Germinal center (tissue), 1 donor: ENCODE measurements at places on chromosomes 16 and 17.

- no peak for DNase-seq
Observed at GRCh38 chr17:77862890-77863813, 95.4 kb upstream of the TNRC6C start.

DNA sequence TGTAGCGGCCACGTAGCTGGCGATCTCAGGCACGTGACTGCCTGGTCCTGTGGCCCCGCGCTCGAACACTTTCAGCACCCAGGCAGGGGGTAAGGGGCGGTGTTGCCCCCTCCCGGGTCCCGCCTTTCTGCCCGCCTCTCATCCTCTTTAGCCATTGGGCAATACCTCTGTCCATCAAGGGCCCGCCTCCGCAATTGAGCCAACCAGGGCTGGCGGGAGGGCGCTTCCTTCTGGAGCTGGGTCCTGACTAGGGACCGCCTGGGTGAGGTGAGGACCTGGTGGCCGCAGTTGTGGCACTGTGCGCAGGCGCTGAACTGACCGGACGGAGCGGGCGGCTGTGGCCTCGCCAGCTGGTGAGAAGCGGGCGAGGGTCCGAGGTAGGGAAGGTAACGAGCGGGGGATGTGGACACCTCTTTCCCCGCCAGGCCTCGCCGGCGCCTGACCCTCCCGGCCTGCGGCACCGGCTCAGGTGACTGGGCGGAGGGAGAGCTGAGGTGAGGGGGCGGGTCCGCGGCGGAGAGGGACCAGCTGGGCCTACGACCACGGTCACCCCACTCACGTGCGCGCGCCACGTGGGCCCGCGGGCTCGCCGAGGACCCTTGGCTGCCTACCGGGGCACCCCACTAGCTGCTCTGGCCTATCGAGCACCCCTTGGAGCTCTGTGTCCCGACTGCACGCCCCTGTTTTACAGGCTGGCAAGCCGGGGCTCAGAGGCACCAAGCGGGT is at the start of gene PDP2:
Gene PDP2 (plus strand): TSS at position 228 of the 726 bp plus-strand sequence. CDS start 3,770 bp downstream, outside the sequence.
- DNase-seq, result peak; percentile 94

DNA sequence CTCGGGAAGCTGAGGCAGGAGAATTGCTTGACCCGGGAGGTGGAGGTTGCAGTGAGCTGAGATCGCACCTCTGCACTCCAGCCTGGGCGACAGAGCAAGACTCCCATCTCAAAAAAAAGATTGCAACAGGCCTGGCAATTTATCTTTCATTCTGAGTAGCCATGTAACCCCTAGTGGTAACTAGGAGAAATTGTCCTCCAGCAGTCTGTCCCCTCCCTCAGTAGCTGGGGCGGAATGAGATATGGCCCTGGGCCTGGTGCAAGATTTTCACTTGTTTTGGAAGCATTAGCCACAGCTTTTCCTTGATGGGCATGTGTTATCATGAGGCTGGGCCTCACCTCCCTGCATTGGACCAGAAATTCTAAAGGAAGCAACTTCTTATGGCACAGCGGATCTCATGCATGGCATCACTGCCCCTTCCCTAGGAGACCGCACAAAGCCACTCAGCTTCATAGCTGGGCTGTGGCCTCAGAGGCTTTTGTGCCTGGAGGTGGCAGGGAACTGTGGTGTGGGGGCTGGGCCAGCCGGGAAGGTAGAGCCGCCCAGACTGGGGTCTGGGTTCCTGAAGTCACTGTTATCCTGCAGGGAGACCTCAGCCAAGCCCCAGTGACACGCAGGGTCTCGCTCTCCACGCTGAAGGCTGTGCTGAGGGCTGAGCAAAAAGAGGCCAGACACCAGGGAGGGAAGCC is 13.4 kb downstream of the NATD1 start:
- DNase-seq, result peak; percentile 59

DNA sequence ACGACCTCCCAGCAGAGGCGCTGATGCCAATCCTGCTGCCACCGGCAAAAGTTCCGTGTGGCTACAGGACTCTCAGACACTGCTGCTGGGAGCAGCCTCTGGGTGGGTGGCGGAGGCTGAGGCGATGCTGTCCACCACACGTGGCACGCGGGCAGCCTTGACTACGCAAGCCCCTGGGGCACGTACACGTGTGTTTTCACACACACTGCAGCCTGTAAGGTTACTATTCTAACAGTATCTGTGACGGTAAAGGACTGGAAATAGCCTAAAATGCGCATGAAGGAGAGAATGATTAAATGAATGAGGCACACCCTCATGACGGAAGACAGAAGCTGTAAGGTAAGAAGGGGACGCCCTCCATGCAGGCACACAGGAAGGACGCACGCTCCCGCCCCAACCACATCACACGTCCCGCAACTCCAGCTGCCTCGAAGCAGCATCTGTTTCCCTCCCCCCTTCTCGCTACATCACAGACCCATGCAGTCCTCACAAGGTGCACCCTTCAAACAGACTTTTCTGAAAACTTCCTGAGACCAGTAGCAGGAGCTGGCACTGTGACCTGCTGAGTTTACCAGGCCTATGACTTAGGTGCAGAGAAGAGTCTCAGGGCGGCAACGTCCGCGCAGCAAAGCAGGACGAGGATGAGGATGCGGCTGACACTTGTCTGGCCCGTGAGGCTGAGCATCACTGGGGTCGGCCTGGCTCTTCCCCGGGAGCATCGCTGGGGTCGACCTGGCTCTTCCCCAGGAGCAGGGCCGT is 28.7 kb upstream of the FASN start:
- DNase-seq, result no peak

- DNase-seq, result peak; percentile 58
Observed at GRCh38 chr16:11094857-11095565, 150.6 kb downstream of the CLEC16A start.

- DNase-seq, result no peak
Observed at GRCh38 chr16:29307598-29308507, 98.7 kb downstream of the NPIPB11 start.

DNA sequence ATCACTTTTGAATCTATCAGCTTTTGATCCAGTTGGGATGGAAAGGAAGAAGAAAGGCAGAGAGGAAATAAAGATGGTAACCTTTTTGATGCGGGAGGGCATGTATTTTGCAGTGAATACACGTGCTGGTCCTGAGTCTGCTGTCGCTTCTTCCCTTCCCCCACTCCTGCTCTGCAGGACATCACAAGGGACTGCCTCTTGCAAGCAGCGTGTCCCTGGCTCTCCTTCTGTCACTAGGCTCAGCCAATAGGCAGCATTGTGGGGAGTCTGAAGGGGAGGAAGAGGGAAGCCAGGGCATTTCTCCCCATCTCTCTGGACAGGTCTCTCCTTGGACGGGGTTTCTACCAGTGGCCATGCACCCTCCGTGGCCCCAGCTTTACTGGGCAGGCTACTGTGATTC is 15.7 kb upstream of the WFDC1 start:
- no peak for DNase-seq

DNA sequence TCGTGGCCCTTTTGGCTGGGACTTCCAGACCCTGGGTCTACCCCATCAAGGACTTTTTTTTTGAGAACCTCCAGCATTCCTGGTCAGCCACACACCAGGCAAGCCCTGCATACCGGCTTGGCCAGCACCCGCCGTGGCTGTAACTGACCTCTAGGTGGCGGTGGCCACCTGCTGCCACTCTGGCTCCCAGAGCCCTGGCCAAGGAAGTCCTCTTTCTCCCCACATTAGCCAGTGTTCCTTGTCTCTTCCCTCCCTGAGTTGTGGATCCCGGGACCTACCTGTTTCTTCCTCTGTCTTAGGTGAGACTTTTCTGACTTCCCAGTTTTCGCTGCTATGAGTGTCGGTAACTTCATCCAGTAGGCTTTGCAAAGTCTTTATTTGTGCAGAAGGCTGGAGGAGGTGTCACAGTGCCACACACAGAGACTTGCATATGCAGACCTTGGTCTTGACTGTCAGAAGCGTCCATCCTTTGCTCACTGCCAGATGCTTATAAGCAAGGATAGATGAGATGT is 348.3 kb downstream of the CPPED1 start:
- DNase-seq, result peak; percentile 26

GRCh38 chr17:59521465-59522126 is 43.8 kb upstream of the DHX40 start:
- peak; percentile 81 for DNase-seq

DNA sequence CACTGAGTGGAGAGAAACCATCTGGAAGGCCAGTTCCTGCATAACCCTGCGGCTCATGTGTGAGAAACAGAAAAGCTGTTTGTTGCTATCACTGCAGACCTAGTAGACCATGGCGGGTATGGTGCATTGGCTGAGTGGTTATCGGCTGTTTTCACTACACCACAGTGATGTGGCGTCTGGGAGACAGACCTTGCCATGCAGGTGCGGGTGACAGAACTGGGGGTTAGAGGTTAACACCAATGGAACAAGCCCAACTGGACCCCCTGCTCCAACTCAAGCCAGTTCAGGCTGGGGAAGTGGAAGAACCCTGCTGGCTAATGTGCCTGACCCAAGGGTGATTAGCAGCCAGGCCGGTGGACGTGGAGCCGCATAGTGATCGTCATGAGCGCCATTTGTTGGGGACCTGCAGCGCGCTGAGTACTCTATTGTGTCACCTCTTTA is 91.9 kb downstream of the IRF8 start:
- DNase-seq, result peak; percentile 71

GRCh38 chr16:82769845-82770244 is 143.1 kb downstream of the CDH13 start:
- no peak for DNase-seq

DNA sequence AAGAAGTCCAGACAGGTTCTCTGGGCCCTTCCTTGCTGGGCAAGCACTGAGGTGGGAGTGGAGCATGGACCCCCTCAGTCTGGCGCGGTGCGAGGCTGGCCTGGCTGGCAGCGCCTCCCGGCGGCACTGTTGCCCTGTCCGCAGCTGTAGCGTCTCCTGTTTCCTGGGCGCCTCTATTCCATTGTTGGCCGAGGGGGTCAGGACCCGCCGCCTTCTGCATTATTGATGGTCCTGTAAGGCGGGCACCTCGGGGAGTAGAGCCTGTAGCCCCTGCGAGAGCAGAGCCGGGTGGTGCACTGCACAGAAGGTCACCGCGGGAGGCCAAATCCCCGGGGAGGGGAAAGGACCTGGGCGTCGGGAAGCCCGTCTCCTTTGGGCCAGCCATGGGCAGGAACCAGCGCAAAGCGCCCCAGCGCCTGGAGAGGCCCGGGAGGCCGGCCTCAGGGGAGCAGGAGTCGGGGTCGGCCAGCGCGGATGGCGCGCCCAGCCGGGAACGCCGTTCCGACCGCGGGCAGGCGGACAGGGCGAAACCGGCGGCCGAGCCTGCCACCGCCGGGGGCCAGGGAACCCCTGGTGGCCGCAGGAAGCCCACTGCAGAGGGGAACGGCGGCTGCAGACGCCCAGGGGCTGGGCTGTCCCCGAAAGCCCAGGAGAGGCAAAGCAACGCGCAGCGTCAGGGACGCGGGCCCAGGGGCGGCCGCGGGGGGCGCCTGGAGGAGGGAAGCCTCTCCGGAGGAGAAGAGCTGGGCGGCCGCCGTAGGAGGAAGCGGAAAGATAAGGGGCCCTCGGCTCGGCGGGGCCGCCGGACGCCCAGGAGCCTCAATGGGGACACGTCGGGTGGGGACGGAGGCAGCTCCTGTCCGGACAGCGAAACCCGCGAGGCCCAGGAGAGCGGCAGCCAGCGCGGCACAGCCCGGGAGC is at the start of gene MYO15B:
Gene MYO15B (plus strand): TSS at position 126 of the 921 bp plus-strand sequence. CDS start 258 bp downstream, at position 384.
- DNase-seq, result peak; percentile 75

- peak; percentile 71 for DNase-seq
Observed at GRCh38 chr17:751269-752001, 629 bp downstream of the GEMIN4 start.

DNA sequence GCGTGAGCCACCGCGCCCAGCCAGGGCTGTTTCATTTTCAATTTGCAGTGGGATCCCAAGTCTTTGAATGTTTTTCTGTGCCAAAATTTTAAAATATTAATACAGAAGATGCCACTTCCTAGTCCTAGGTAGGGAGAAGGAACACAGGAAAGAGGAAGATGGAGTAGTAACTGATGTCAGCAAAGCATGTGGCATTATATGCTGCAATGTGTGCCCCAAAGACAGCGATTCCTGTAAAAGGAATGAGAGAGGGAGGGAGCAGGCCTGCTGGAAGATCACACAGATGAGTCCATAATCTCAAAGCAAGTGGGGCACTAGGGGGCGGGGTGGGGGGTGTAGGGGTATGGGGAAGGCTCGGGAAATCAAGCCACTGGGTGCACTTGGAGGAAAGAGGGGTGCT is 23.4 kb upstream of the SSTR2 start:
- DNase-seq, result no peak

GRCh38 chr17:57355090-57355859 is 99.0 kb downstream of the MSI2 start:
- peak; percentile 28 for DNase-seq
